CD4-positive, alpha-beta T cell treated with Interferon gamma for 1 hour (primary cell): ENCODE measurements at places on chromosomes 16 and 17.

DNA sequence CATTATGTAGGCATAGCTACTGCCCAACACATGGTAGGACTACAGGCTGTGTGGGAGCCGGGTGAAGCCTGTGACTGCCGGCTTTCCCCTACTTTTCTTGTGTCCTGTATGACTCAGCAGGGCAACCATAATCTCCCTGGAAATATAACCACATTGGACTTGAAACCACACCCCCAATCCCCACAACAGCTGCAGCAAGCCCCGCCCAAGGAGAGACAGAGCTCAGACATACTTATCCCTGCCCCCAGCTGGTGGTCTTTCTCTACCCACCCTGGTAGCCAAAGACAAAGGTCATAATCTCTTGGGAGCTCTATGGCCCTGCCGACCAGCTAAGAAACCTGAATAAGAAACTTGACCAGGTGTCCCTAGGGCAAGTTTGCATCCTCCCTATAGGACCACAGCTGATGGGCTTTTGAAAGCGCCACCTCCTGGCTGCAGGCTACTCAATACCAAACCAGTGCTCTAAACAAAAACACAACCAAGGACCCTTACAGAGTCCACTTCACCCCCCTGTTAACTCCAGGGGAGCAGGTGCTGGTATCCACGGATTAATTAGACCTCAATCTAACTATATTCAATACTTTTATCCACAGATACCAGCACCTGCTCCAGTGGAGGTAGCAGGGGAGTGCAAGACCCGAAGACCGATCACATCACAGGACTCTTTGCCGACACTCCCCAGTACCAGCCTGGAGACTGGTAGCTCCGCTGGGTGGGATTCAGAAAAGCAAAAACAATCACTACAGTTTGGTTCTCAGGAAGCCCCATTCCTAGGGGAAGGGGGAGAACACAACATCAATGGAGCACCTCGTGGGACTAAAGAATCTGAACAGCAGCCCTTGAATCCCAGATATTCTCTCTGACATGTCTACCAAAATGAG, 91.2 kb downstream of the IRX5 start:
- no peak for DNase-seq

DNA sequence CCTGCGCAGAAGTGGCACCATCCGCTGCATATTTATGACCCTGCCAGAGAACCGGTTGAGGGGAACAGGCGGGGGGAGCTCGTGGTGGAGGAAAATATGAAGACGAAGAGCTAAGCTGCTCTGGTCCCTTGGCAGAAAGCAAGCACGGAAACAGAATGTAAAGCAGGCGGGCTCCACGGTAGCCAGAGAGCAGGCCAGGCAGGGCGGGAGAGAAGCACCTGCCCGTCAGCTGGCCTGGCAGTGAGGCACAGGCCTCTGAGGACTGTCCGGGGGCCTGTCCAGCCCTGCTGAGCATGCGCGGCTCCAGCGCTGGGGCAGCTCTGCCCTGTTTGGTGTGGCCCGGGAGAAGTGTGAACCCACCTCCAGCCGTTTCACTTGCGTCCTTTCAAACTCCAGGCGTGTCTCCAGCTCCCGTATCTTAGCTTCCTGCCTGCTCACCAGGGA, 46.7 kb downstream of the PIPOX start:
- no peak for DNase-seq

- no peak for DNase-seq
Measured at GRCh38 chr17:59634632-59635541, 15.2 kb downstream of the CLTC start.

- no peak for DNase-seq
Measured at GRCh38 chr16:57192720-57193486, 6.8 kb downstream of the RSPRY1 start.
